Tibial nerve (tissue), 4 donors: ENCODE measurements at places on chromosomes 13 and 19. TPM values are rescaled to one million over a fixed set of nuclear protein-coding genes. Genes with fewer than 3 reads are reported as not detected.

The KLHL1 gene
- total RNA-seq, result not detected

The ZNF222 gene
- total RNA-seq, result 2.1 TPM

The ZNF581 gene
- 5.7 TPM for total RNA-seq

The TEKTIP1 gene
- not detected for total RNA-seq

The GRIK5 gene
- 12.0 TPM for total RNA-seq

The SNRPA gene
- 92.7 TPM for total RNA-seq

The CASP14 gene
- not detected for total RNA-seq

The SERPINE3 gene
- 0.20 TPM for total RNA-seq

The HIPK4 gene
- not detected for total RNA-seq

The IZUMO4 gene
- total RNA-seq, result 46.3 TPM

The ZNF615 gene
- total RNA-seq, result 15.3 TPM

The SYT3 gene
- total RNA-seq, result not detected

The ZNF560 gene
- total RNA-seq, result not detected

The ADGRE1 gene
- total RNA-seq, result 0.21 TPM

The LILRA6 gene
- 0.63 TPM for total RNA-seq

The PRTN3 gene
- total RNA-seq, result not detected
